SHP77 (cell line): ENCODE measurements at places on chromosomes 4 and X.

GRCh38 chr4:109803924-109804571, 2.2 kb upstream of the CFI start:
- no peak for DNase-seq

DNA sequence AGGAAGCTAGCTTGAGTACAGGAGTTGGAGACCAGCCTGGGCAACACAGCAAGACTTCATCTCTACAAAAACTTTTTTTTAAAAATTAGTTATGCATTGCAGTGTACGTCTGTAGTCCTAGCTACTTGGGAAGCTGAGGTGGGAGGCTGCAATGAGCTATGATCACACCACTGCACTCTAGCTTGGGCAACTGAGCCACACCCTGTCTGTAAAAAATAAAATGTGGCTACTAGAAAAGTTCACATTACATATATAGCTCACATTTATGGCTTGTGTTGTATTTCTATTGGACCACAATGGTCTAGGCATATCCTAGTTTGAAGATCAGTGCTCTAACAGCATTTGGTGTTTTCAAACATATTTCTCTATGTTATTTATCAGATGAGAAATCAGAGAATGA, 11.8 kb upstream of the CPEB2 start:
- DNase-seq: no peak

DNA sequence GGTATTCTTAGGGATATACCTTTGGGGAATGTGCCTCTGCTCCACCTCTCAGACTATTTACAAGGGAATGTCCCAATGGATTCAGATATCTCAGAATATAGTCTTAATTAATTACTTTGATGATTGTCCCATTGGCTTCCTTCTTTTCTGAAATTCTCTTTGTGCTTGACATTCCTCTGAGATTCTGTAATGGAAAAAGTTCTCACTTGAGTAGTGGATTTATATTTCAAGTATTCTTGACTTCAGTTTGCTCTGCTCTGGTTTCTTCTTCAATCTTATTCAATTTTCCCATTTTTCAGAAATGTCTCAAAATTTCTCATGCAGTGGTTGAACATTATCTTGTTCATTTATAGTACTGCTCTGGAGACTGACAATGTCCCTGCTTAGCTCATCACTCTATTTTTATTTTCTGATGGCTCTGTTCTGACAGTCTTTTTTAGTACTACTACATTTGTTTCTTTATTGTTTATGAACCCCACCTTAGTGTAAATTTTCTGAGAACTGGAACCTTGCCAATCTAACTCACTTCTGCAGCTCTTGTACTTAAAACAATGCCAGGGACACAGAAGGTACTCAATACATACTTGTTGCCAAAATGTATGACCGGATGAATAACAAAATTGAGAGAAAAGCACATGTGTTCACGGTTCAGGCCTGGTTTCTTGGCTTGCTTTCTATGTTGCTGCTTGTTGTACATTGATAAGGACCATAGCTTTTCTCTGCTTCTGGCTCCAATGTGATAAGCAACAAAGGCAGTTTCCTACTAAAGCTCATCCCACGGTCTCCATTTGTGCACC, 471.7 kb downstream of the GASK1B start:
- DNase-seq: no peak

DNA sequence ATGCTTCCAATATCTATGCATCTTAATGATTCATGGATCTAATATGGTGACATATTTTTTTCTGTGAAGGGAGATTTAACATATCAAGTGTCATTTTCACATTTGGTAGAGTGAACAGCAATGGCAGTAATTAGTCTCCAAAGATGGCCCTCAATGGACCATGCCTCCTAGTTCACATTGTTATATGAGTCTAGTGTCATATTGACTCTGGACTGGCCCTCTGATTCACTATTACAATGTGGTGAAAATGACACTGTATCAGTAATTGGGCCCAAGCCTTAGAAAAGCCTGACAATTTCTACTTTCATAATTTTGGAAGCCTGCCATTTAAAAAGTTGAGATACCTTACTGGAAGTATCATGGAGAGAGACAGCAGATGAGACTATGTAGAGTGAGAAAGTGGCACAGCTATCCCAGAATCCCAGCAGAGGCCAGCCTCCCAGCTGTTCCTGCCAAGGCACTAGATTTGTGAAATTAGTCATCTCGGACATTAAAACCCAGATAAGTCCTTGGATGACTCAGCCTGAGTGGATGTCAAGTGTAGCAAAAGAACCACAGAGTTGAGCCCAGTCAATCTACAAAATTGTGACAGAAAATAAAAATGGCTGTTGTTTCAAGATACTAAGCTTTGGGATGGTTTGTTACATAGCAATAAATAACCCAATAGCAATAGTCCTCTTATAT, 68.4 kb downstream of the ARHGEF38 start:
- DNase-seq: no peak

DNA sequence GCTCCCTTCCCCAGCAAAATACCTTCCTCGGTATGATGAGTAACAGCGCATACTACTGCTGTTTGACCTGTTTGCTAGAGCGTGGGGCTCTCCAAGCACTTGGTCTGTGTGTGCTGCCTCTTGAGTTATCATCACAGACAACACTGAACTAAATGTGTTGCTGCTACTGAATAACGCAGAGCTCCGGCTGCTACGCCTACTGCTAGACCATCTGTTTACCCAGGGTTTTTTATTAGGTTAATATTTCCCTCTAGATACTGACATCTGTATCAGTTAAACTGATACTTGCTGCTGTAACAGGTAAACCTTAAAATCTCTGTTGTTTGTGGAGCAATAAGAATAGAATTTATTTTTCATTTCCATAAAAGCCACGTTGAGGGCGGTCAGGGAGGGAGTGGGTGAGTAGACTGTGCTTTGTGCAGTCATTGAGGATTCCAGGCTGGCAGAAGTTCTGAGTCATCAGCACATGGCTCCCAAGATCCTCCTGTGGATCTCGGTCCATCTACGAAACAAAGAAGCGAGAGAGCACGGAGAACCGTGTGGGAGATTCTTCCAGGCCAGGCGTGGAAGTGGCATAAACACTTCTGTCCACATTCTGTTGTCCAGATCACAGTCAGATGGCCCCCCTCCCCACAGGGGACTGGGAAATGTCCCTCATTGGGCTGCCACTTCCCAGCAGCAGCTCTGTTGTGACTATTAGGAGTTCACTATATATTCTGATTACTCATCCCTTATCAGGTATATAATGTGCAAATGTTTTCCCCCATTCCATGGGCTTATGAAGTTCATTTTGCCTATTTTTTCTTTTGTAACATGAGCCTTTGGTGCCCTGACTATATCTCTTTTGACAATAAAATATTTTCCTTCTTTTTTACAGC, 14.1 kb downstream of the GRK4 start:
- no peak for DNase-seq
